ENCODE measurements at places on chromosomes 7 and 10.

- no peak for DNase-seq
These were observed 37.3 kb upstream of the TPST1 start for GRCh38 chr7:66167773-66168387.

GRCh38 chr7:146960773-146961391 lies 844.3 kb downstream of the CNTNAP2 start:
- no peak for DNase-seq

GRCh38 chr7:17311952-17312351 lies 13.5 kb downstream of the AHR start:
- DNase-seq, result no peak

- no peak for DNase-seq
These were observed 17.0 kb upstream of the MMP21 start for GRCh38 chr10:125792342-125793300.

DNA sequence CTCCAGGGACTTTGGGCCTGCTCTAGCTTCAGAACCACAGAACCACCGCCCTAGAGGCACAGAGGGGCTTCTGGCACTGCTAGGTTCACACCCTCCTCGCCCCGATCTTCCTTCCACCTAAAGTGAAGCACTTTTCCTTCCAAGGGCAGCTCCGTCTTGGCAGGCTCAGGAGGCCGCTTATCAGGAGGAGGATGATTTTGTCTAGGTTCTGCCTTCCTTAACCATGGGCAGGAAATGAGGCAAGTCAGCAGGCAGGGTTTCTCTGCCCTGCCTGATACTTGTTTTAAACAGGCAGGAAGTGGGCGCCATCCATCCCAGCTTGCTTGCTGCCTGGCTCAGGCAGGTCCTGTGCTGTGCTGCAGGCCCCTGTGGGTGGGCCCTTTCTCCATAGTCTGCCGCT lies 8.3 kb upstream of the ATP6V0E2 start:
- DNase-seq, result no peak

- no peak for DNase-seq
These were observed 3.7 kb upstream of the LDB3 start for GRCh38 chr10:86664341-86665217.

GRCh38 chr7:133676805-133677370 lies 424.0 kb downstream of the EXOC4 start:
- no peak for DNase-seq

DNA sequence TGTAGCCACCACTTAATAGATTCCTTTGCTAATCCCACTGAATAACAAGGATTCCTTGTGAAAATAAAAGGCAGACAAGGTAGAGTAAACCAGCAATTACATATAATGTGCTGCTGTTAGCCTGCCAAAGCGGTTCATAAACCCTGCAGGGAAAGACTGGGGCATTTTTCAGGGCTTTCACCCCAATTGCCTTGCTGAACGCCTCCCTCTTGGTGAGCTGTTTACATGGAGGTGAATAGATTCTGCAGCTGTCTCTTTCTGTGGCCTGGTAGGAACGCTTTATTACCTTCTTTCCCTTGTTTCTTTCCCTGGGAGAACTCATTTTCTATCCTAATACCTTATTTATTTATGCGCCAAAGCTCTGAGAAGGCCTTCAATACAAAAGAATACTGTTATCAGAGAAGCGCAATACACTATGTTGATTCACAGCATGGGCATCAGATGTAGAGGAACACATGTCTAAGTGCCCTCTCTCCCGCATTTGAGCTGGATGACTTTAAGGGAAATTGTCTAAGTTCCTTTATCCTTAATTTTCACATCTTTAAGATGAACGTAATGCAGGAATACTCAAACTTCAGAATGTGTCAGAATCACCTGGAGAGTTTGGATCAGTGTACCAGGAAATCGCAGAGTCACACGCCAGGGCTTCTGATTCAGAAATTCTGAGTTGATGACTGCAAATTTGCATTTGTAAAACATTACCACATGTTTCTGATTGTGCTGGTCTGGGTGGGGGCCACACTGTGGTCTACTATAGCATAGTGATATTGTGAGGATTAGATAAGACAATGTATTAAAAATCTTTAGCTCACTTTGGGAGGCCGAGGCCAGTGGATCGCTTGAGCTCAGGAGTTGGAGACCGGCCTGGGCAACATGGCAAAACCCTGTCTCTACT lies 1203.8 kb downstream of the SORCS3 start:
- DNase-seq, result no peak

DNA sequence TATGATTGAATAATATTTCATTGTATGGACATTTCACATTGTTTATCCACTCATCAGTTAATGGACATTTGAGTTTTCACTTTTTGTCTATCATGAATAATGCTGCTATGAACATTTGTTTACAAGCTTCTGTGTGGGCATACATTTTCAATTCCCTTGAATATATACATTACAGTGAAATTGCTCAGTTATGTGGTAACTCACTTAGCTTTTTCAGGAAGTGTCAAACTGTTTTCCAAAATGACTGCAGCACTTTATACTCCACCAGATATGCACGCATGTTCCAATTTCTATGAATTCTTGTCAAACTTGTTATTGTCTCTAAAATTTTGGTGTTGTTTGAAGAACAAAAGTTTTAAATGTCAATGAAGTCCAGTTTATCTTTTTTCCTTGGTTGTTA lies 401.2 kb downstream of the THSD7A start:
- DNase-seq, result no peak

GRCh38 chr7:40944981-40945585 lies 757.8 kb downstream of the INHBA start:
- no peak for DNase-seq

DNA sequence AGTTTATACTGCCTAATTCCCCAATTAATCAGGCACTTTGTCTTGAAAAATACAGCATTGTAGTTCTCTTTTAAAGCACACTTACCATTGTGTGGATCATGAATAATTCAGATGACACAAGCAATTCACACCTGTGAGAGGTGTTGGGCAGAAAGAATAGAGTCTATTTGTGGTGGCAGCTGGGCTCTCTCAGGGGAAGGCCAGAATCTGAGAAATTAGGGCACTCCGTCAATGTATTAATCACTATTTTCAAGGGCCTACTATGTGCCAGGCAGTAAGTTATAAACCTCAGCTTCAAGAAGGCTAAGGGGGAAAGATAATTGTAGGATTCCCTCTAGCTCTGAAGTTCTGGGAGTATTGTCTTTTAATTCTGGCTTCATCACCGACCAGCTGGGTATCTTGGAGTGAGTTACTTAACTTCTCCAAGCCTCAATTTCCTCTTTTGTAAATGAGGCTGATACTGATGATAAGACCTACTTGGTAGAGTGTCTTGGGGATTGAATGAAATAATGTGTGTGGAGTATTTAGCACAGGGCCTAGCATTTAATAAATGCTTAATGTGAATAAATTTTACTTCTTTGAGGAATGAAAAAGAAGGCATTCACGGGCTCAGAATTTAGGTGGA lies 2.5 kb downstream of the CHN2 start:
- no peak for DNase-seq

All from liver (tissue), 10 donors.